ENCODE measurements at places on chromosomes 1 and 21.

DNA sequence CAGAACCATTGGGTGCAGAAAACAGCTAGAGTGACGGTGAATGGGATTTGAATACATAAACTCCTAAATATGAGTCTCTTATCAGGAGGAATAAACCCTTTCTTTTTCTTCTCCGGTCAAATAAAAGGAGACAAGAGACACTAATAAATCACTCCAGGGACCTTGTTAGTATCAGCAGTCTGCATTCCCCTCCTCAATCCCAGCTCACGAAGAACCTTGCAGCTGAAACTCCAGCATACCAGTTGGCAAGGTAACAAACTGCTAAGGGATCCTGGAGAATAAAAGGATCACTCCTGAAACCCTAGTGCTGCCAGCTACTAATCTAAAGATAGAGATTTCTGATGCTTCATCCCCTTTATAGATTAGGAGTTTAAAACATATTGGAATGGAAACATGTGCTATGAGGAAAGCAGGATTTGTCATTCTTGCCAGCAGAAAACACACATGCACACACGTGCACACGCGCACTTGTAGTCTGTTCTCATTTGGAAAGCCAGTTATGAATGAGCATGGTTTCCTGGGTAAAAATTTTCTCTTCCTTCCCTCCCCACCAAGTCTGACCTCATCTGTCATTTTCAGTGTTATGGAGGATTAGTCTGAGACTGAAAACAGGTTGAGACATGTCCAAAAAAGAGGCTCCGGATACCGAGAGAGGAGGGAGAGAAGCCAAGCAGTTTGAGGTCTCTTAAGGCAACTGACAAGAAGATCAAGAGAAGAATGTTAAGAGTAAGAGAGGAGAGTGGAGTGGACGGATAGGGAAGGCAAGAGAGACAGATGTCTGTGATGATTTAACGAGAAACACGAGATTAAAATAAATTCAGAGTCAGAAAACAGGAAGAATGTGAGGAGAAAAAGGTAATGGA is 10.9 kb downstream of the IER5 start:
- no peak for DNase-seq

DNA sequence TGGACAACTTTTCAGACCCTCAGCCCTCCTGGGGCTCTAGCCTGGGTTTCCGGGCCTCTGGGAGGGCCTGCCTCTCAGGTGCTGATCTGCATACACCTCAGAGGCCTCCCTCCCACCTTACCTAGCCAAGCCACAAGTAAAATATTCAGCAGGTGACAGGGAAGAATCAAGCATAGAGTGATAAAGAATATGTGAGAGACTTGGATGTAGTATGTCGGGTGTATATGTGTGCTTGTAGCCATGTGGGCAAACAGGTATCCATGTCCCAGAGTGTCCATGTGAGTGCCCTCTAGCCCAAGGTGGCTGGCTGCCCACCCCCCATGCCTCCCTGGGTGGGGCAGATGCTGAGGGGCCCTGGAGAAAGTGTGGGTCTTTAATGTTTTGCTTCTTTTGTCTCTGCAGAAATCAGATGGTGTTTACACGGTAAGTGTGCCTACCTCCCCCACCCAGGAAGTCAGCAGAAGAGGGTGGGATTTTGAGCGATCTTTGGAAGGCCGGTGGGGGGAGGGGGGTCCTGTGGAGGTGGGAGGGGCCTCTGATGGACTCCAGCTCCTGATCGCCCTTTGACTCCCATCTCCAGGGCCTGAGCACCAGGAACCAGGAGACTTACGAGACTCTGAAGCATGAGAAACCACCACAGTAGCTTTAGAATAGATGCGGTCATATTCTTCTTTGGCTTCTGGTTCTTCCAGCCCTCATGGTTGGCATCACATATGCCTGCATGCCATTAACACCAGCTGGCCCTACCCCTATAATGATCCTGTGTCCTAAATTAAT is 3.4 kb downstream of the FCER1G start:
- no peak for DNase-seq

- DNase-seq: no peak
These were observed 183.8 kb downstream of the AJAP1 start for GRCh38 chr1:4838231-4838630.

- DNase-seq: no peak
These were observed 66.6 kb upstream of the POU3F1 start for GRCh38 chr1:38113159-38113666.

DNA sequence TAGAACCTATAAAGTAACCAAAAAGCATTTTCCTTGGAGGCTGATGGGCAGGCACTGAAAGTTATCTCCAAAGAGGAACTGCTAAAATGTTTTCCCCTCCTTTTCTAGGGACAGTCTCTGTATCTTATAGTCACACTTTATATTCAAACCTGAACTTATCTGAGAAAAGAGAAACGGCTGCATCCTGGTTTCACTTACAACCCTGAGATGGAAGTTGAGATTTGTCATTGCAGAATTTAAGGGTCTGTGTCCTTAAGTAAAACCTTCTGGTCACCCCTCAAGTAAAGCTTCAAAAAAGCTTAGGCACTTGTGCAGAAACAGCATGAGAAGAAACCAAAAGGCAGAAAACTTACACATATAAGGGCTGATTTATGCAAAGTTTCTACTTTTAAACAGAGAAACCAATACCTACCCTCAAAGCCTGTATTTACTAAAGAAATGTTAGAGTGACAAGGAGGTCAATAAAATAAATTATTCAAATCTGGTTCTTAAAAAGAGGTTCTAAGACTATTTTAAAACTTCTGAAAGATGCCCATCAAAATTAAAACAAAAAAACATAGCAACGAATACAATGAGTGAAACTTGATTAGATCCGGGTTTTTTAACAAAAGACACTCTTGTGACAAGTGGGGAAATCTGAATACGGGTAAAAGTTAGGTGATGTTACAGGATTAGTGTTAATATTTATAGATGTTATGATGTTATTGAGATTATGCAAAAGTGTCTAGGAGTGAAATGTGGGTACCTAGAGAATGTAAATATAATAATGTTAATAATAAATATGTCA is 9.9 kb downstream of the CD58 start:
- DNase-seq: no peak

DNA sequence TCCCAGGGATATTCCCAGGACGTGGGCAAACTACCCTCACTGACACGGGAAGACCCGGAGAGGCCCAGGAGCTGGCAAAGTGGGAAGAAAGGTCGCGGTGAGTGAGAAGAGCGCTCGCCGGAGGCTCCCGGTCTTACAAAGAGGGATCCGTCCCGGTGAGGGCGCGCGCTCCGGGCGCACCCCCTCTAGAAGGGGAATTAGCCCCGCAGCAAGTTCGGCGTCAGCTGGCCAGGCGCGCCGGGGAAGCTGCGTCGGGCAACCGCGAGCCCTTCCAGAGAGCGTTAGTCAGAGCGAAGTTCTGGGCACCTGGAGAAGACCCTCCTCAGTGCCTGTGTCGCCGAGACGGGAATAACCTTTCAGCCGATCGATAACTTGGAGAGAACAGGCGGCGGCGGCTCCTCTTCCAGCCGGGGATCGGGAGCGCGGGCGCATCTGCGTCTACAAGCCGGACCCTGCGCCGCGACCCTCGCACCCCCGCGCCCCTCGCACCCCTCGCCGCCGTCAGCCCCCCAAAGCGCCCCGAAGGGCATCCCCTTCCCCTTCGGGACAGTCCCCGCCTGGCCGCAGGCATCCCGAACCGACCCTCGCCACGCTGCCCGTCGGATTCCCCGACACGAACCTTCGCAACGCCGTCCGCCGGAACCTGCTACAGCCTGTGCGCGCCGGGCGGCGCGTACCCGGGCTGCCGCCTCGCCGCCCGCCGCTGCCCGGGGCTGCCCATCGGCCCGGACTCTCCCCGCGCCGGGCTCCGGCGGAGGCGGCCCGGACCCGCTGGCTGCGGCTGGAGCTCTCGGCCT is 485 bp downstream of the SIPA1L2 start:
- peak; percentile 57 for DNase-seq

- DNase-seq: no peak
These were observed 2.9 kb downstream of the SOAT1 start for GRCh38 chr1:179296356-179297104.

GRCh38 chr1:15308621-15309027 is 61.6 kb downstream of the FHAD1 start:
- no peak for DNase-seq

GRCh38 chr1:9472386-9473031 is 66.8 kb upstream of the SLC25A33 start:
- DNase-seq: no peak

DNA sequence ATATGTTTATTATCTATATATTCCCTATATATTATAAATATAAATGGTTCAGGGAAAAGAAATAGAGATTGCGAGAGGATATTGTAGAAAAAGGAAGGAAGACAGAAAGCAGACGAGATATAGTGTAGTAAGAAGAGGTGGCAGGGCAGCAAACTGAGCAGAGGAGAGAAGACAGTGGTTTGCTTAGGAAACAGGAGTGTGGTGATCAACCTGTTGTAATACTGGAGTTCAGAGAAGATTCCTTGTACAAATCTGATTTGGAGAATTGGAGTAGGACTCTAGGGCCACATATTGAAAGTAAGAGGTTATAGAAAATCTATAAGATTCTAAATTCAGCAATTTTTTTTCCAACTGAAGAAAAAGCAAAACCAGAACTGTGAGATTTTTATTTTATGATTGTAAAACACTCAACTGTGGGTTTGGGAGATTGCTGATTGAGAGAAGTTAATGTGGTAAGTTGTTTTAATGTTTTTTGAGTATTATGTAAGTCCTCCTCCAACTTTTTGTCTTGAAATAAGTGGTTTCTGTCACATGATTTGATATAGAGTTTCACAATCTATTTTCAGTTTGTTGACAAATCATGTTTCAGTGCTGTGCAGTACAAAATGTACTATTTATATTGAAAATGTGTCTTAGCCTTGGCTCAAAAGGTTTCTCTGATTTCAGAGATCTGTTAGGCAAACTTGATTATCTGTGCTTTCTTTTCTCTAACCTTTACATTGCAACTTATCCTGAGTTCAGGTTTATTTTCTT is 9.6 kb upstream of the AMY2B start:
- no peak for DNase-seq

- no peak for DNase-seq
These were observed 78.2 kb downstream of the RNF220 start for GRCh38 chr1:44483089-44483874.

- DNase-seq: no peak
These were observed 148.3 kb downstream of the HS2ST1 start for GRCh38 chr1:87062687-87063086.

- no peak for DNase-seq
These were observed 7.9 kb upstream of the IER5 start for GRCh38 chr1:181080556-181080955.

DNA sequence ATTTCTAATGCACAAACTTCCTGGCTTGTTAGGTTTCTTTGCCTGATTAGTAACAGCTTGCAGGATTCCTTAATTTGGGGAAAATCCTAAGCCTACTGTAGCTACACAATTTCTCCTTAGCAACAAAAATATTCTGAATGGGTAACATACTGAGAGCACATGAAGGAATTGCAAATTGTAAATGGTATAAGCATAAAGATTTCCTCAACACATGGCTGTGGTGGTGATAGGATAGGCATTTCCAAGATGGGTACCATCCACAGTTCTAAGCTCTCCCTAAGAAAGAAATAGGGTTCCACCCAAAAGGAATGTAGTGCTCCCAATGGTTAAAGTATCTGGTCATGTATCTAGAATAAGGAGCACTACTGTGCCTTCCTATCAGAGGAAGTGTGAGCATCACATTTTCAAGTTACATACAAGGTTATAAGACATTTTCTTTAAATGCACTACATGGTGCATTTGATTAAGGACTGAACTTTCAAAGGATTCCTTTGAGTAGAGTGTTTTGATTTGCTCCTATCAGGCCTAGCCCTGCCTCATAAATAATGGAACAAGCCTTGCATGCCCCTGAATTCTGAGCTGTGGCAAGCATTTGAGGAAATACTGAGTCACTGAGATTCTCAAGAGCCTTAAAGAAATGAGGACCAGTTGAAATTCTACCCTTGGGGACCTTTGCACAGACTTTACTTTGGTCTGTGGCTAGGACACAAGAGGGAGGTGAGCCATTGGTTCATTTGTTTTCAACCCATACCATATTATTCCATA is 286.4 kb downstream of the PTBP2 start:
- no peak for DNase-seq

- DNase-seq: no peak
These were observed 13.1 kb upstream of the PARS2 start for GRCh38 chr1:54777431-54777830.

DNA sequence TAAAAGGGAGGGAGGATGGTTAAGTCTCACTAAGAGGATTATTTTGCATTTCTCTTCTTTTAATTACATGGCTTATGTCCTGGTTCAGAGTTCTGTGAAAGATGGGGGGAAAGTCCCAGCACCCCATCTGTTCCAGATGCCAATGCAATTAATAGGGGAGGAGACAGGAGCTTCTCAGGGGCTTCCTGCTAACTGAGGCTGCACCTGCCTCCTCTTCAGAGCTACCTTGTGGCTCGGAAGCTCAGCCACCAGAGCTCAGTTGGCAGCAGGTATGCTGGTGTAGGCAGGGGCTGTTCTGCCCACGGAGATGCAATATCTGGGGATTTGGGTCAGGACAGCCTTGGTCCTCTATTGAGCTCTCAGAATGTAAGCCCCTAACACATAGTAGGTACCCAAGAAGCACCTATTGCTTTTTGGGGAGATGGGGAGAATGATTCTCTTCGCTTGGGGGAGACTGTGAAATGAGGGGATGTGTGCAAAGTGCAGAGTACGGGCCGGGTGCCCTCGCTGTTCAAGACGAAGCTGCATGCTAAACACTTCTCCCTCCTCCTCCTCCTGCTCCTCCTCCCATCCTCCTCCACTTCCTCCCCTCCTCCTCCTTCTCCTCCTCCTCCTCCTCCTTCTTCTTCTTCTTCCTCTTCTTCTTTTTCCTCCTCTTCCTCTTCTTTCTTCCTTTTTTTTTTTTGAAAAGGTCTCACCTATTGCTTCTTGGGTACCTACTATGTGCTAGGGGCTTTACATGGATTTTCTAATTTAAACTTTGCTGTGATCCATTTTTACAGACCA is 279.0 kb downstream of the PTPRU start:
- DNase-seq: no peak

- DNase-seq: no peak
These were observed 7.3 kb upstream of the DHCR24 start for GRCh38 chr1:54894271-54894670.

DNA sequence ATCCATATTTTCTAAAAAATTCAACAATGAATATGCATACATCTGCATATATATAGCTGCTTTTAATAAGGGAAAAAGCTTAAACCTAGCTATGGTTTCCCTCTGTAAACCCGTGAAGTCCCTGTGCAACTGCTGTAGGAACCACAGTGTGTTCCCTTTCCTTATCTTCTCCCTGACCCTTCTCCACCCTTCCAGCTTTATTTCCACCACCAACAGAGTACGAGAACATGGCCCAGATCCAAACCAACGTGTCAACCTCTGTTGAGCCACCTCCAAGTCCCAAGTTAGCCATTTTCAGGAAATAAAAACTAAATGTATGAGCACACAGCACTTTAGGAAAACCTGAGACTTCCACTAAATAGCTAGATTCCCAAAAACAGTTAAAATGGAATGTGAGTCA is 20.3 kb downstream of the SUSD4 start:
- no peak for DNase-seq

DNA sequence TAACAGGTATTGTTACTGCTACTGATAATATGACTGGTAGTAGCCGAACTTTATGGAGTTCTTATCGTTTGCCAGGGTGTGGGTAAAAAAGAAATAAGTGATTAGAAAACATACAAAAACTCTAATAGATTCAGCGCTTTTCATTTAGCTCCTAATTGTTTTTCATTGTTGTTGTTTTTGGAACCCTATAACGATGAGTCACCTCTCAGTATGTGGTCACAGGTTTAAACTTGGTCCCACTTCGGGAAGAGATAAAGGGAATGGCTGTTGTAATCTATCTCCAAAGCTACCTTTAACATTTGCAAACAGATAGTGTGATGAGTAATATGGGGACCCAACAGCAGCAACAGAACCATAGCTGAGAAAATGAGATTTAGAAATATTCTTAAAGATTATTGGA is 62.7 kb upstream of the BCL10 start:
- peak; percentile 46 for DNase-seq

GRCh38 chr1:93463960-93464359 is 16.0 kb downstream of the FNBP1L start:
- no peak for DNase-seq
